ENCODE measurements at places on chromosomes 2 and 18.
A peak's percentile ranks its signal among the peaks of the same experiment; 100 is the strongest.

GRCh38 chr2:233185963-233186362 lies 65.5 kb upstream of the ATG16L1 start:
- no peaks in the 10 kb centered on the region for H3K4me1 ChIP-seq
- no peak overlapping the region for H3K4me3 ChIP-seq
- H3K36me3 ChIP-seq: peaks cover 5% of the 10 kb centered on the region
- DNase-seq: no peak

DNA sequence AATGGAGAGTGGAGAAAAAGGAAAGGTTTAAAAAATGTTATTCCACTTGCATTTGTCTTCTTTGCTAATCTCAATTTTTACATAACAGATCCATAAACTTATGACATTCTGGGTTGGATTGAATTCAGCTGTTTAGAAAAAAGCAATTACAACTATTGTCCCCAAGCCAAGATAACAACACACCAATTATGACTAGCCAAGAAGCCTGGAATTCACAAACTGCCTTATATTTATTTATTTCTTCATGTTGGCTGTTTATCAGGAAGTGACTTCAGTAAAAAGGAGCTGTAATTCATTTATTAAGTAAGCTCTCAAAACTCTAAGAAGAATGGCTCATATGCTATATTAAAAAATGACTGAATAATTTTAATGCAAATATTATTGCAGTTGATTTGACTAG lies 137.4 kb downstream of the CALCRL start:
- no peak overlapping the region for H3K4me3 ChIP-seq
- no peak overlapping the region for H3K27ac ChIP-seq
- no peaks in the 10 kb centered on the region for H3K27me3 ChIP-seq
- no peaks in the 10 kb centered on the region for H3K4me1 ChIP-seq

GRCh38 chr2:207240649-207241048 lies 74.9 kb upstream of the KLF7 start:
- peak overlapping the region; percentile 63 for H3K27ac ChIP-seq
- no peak overlapping the region for H3K4me3 ChIP-seq
- H3K36me3 ChIP-seq: no peaks in the 10 kb centered on the region
- peaks cover 25% of the 10 kb centered on the region for H3K4me1 ChIP-seq
- no peaks in the 10 kb centered on the region for H3K27me3 ChIP-seq
- no peak for DNase-seq

- H3K4me3 ChIP-seq: no peak overlapping the region
- H3K4me1 ChIP-seq: peaks cover 8% of the 10 kb centered on the region
- H3K36me3 ChIP-seq: no peaks in the 10 kb centered on the region
- no peaks in the 10 kb centered on the region for H3K27me3 ChIP-seq
- no peak overlapping the region for H3K27ac ChIP-seq
Measured at GRCh38 chr2:20054931-20055330, 3.5 kb upstream of the LAPTM4A start.

- H3K36me3 ChIP-seq: no peaks in the 10 kb centered on the region
- H3K27ac ChIP-seq: no peak overlapping the region
- H3K27me3 ChIP-seq: no peaks in the 10 kb centered on the region
- DNase-seq: no peak
Measured at GRCh38 chr2:37877457-37878315, 47.4 kb upstream of the RMDN2 start.

DNA sequence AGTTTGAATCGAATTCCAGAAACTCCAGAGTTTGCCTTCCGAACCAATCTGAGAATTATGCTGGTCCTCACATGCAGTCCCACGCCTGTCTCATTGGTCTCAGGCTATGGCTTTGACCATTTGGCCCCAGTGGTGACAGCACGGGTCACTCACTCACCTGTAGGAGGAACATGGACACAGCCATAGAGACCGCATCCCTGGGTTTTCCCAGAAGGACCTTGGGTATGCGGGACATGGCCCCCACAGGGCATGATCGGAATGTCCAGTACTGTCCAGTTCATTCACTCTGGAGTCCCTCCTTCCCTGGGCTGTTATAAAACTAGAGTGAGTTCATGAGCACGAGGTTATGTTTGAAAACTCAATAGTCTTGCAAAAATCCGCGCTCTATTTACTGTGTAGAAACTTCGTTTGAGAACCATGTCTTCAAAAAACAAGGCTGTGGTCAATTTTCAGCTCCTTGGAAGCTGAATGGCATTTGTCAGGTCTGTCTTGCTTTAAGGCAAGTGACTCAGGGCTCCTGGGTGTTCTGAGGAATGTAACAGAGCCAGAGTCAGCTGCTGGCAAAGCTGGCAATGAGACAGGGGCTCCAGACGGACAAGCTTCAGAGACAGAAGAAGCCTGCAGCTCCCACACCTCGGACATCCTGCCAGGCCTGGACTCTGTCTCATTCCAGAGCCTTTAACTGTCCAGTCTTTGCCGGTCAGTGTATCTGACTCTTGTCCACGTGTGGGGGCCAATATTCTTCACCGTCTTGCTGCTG lies 86.7 kb upstream of the TMEM18 start:
- H3K4me1 ChIP-seq: no peaks in the 10 kb centered on the region
- H3K27ac ChIP-seq: no peak overlapping the region
- H3K27me3 ChIP-seq: no peaks in the 10 kb centered on the region
- no peak overlapping the region for H3K4me3 ChIP-seq

- DNase-seq: no peak
- no peak overlapping the region for H3K27ac ChIP-seq
- H3K27me3 ChIP-seq: no peaks in the 10 kb centered on the region
- H3K36me3 ChIP-seq: no peaks in the 10 kb centered on the region
Measured at GRCh38 chr18:78192054-78192453, 787.6 kb upstream of the SALL3 start.

DNA sequence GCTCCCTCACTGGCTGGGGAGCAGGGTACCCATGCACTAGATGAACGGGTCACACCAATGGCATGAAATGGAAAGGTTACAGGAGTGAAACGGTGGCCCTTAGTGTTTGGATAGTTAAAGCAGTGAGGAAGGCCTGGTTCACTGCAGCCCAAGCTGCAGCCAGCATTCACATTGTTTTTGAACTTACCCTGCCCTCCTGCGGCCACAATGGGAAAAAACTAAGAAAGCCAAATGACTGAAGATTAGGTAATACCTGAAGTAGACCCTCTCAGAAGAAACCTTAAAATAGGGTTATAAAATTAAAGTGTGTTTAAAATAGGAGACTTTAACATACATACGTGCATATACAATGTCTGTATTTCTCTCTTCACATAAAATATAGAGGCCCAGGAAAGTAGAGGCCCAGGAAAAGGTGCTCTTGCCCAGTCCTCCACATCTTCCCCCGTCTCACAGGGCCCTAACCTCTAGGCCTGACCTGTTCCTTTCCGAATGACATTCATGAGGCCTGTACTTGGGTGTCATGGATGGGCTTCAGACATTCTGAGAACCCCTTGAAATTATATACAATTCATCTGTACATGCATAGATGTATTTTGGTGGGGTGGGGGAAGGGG lies 33.3 kb downstream of the DOK1 start:
- H3K4me3 ChIP-seq: no peak overlapping the region
- H3K36me3 ChIP-seq: no peaks in the 10 kb centered on the region
- H3K27ac ChIP-seq: no peak overlapping the region
- DNase-seq: peak; percentile 80
- no peaks in the 10 kb centered on the region for H3K27me3 ChIP-seq

GRCh38 chr18:72470391-72470790 lies 73.8 kb downstream of the CBLN2 start:
- no peaks in the 10 kb centered on the region for H3K4me1 ChIP-seq
- H3K4me3 ChIP-seq: no peak overlapping the region
- DNase-seq: no peak
- H3K36me3 ChIP-seq: no peaks in the 10 kb centered on the region
- H3K27ac ChIP-seq: no peak overlapping the region
- H3K27me3 ChIP-seq: no peaks in the 10 kb centered on the region

- no peaks in the 10 kb centered on the region for H3K36me3 ChIP-seq
- no peaks in the 10 kb centered on the region for H3K27me3 ChIP-seq
- H3K4me3 ChIP-seq: peak overlapping the region; percentile 9
- H3K27ac ChIP-seq: peak overlapping the region; percentile 53
- H3K4me1 ChIP-seq: no peaks in the 10 kb centered on the region
Measured at GRCh38 chr2:234444893-234445292, 52.0 kb downstream of the ARL4C start.

GRCh38 chr2:56170504-56170903 lies 13.3 kb upstream of the CCDC85A start:
- no peaks in the 10 kb centered on the region for H3K36me3 ChIP-seq
- H3K4me3 ChIP-seq: no peak overlapping the region
- H3K27ac ChIP-seq: no peak overlapping the region

DNA sequence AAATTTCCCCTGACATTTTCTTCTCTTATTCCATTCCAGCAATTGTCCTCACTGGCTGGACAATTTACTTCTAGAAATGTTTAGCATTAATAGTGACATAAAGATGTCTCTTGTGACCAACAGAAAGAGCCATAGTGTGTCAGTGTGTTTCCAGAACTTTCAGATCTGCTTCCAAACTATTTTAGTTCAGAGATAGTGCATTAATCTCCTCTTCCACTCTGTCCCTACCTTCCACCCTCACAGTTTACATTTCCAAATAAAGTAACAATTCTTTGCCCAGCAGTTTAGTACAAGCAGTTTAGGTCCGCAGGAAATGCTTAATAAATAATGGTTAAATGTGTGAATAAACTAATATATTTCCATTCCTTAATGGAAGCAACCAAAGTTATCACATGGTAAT lies 24.5 kb upstream of the RAPGEF4 start:
- no peak for DNase-seq
- no peaks in the 10 kb centered on the region for H3K36me3 ChIP-seq
- H3K4me1 ChIP-seq: no peaks in the 10 kb centered on the region

GRCh38 chr2:211061612-211062296 lies 505.4 kb downstream of the CPS1 start:
- no peaks in the 10 kb centered on the region for H3K27me3 ChIP-seq
- DNase-seq: no peak
- H3K27ac ChIP-seq: no peak overlapping the region
- no peak overlapping the region for H3K4me3 ChIP-seq

DNA sequence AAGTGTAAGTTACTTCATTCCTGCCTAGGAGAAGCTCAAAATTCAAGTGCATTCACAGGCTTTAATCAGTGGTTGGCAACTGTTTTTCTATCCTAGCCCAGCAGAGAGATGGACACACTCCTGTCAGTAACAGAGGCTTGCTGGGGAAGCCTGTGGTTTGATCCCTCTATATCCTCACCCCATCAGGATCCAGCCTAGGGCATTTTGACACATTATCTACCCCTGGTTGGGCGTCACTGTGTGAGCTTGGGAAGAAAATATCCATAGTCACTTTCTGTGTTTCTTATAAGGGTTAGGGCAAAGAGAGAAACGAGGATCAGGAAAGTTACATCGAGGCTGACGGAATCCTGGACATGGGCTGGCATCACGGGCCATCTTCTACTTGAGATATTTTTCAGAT lies 10.0 kb downstream of the NT5DC4 start:
- no peak overlapping the region for H3K27ac ChIP-seq
- no peak overlapping the region for H3K4me3 ChIP-seq
- no peaks in the 10 kb centered on the region for H3K36me3 ChIP-seq

DNA sequence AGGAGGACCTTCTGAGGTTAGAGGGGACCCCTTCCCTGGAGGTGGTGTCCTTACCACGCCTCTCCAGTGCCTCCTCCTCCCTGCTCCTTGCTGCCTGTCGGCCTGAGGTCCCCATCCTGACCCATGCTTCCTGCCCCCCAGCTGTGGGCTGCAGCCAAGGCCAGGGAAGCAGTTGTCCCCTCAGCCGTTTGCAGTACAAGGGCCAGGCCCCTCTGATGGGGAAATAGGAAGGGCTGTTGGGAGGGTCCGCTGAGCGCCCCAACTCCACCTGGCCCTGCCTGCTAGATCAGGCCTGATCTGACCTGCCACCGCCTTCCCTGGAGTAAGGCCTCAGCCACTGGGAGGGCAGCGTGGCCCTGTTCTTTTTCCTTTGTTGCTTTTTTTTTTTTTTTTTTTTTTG lies 219.8 kb downstream of the KLHL29 start:
- H3K27me3 ChIP-seq: no peaks in the 10 kb centered on the region
- H3K27ac ChIP-seq: no peak overlapping the region
- peaks cover 8% of the 10 kb centered on the region for H3K4me1 ChIP-seq
- no peak for DNase-seq

- no peak overlapping the region for H3K27ac ChIP-seq
- H3K27me3 ChIP-seq: no peaks in the 10 kb centered on the region
- peaks cover 7% of the 10 kb centered on the region for H3K4me1 ChIP-seq
- no peak overlapping the region for H3K4me3 ChIP-seq
- peak; percentile 70 for DNase-seq
Measured at GRCh38 chr18:13565228-13565627, 161.1 kb downstream of the FAM210A start.

GRCh38 chr18:32310774-32311173 lies 120.9 kb downstream of the MEP1B start:
- H3K4me1 ChIP-seq: peaks cover 30% of the 10 kb centered on the region
- no peaks in the 10 kb centered on the region for H3K27me3 ChIP-seq
- no peaks in the 10 kb centered on the region for H3K36me3 ChIP-seq
- H3K27ac ChIP-seq: peak overlapping the region; percentile 68
- no peak for DNase-seq

DNA sequence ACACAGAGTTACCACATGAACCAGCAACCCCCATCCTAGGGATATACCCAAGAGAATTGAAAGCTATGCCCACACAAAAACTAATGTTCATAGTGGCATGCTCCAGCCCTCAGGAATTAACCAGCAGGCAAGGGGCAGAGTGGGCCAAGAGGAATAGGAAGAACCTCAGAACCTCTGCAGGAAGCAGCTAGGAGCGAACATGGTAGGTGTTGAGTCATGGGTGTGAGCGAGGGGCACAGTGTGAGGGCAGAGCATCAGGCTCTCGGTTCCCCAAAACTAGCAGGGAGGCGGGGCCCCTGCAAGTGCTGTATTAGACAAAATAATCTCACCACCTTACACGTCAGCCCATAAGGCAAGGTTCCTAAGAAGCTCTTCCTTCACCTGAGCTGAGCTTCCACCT lies 5.6 kb upstream of the RUFY4 start:
- no peak for DNase-seq
- no peaks in the 10 kb centered on the region for H3K27me3 ChIP-seq
- no peak overlapping the region for H3K4me3 ChIP-seq
- no peaks in the 10 kb centered on the region for H3K36me3 ChIP-seq

GRCh38 chr18:24094561-24094960 lies 44.3 kb upstream of the CABYR start:
- H3K36me3 ChIP-seq: no peaks in the 10 kb centered on the region
- no peak for DNase-seq
- H3K4me1 ChIP-seq: no peaks in the 10 kb centered on the region

DNA sequence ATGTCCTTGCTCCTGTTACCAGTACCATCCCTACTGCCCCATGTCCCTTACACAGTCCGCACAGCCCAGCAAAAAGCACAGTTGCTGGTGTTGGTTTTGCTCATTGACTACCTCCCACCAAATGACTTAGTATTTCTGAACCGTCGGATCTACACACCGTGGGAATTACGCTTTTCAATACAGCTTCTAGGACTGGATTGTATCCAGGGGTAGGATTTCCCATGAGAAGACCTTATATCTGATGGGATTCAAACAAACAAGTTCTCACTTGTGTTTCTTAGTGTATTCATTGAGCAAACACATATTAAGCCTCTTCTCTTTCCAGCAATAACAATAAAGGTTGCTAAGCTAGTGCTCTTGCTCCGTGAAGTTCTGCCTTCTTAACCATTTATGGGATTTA lies 25.8 kb downstream of the TRAPPC12 start:
- H3K27me3 ChIP-seq: no peaks in the 10 kb centered on the region
- DNase-seq: no peak
- no peak overlapping the region for H3K4me3 ChIP-seq
- H3K27ac ChIP-seq: no peak overlapping the region

All from tibial artery (tissue), 4 donors.